Iris pigment epithelial cell (primary cell): ENCODE measurements at places on chromosomes 4 and X.

GRCh38 chrX:136652822-136653723 lies 5.1 kb downstream of the CD40LG start:
- no peak for DNase-seq

- DNase-seq, result no peak
These were observed 184.9 kb downstream of the PCDH18 start for GRCh38 chr4:137347371-137347770.

DNA sequence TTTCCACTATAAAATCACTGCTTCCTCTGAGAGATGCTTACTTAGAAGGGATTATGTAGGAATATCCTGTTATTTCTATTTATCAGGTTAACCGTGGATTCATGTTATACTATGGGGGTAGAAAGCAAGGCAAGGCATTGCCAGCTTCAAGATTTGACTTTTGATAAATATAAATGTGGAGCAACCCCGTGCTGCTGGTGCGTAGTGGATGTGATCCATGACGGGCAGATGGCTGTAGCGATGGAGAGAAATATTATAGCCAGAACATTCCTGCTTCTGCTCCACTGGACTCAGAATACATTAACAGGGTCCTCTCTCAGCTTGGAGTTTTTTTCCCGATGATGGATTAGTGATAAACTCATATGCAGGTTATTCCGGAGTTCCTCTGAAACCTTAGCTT lies 157.6 kb downstream of the TENM3 start:
- DNase-seq, result no peak

- no peak for DNase-seq
These were observed 297.8 kb downstream of the PPP3CA start for GRCh38 chr4:101049549-101050001.
